Activated T-cell treated with anti-CD3 and anti-CD28 coated beads for 1 hour (primary cell): ENCODE measurements at places on chromosomes 5 and 9.

DNA sequence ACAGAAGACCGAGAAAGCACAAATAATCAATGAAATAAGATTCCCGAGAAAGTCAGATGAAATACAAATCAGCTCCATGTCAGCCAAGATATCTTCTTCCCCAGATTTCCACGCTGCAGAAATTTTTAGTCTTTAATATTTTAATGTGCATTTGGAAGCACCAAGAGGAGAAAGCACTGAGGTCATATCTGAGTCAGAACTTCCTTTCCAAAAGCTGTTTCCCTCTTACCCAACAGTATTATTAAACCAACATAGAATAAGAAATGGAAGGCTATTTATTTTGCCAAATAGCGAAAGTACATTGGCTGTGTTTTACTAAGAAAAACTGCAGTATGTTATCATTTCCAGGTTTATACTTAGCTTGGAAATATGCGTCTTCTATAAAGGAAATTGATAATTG, 772.1 kb upstream of the CDH9 start:
- DNase-seq: no peak

DNA sequence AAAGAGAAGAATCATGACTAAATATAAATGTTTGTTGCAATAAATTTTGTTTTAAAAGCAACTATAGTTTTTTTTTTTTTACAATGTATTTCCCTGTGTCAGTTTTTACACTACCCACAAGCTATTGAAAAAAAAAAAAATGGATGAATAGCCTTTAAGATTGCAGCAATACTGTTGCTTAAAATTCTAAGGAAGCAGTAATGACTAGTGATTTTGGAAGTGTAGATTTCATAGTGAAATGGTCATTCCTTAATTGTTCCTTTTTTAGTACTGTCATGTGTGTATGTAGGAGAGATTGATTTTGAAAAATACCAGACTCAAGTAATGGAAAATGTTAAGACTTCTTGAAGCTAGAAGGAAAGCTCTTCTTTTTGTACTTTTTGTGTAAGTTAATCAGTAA, 53.1 kb downstream of the NDUFS4 start:
- no peak for DNase-seq

DNA sequence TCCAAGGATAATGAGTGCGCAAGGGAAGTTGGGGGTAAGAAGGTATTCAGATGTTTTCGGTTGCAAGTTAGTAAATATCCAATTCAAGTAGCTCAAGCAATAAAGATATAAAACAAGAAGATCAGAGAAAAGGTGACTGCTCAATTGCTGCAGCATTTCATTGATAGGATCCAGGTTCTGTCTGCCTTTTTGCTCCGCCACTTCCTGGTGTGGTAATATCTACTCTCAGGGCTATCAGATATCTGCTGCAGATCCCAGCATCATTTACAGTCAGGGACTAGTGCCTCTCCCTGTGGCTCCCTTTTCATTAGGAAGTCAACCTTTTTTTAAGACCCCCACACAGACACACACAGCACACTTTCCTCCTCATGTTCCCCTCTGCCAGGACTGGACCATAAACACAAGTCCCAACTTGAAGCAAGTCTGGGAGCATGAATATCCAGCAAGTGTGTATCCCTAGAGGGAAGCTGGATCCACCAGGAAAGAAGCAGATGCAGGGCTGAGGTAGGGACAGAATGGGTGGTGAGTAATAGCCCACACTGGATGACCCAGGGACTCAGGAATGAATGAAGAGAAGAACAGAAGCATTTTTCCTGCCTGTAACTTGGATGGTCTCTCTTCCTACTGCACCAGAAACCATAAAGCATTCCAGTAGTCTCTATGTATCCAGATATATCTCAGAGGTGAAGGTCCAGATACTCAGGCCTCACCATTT, 53.7 kb downstream of the ZNF622 start:
- DNase-seq: no peak

- no peak for DNase-seq
Observed at GRCh38 chr9:13863112-13863511, 450.8 kb downstream of the NFIB start.

- no peak for DNase-seq
Observed at GRCh38 chr5:80885396-80886000, 74.7 kb upstream of the RASGRF2 start.
